Mesothelial cell of epicardium (in vitro differentiated cells): ENCODE measurements at places on chromosomes 16 and 17. TPM values are rescaled to one million over a fixed set of nuclear protein-coding genes. Genes with fewer than 3 reads are reported as not detected.

C1QL1 gene
- 2.2 to 3.1 TPM (median 3.0 TPM) in 3 replicates for total RNA-seq

RNF222 gene
- total RNA-seq, result not detected in 3 replicates

EIF3CL gene
- total RNA-seq, result 73.8 to 99.7 TPM (median 91.5 TPM) in 3 replicates

PER1 gene
- 55.2 to 70.2 TPM (median 58.0 TPM) in 3 replicates for total RNA-seq

KRT40 gene
- total RNA-seq, result 0.16 TPM in 1 of 3 replicates, not detected in the others

MT1A gene
- not detected in 3 replicates for total RNA-seq

FOXC2 gene
- total RNA-seq, result 10.4 to 12.3 TPM (median 11.7 TPM) in 3 replicates

PITPNM3 gene
- total RNA-seq, result 1.9 to 2.4 TPM (median 2.3 TPM) in 3 replicates

GRCh38 chr16:61929776-61930175 is 106.5 kb downstream of the CDH8 start:
- no peak for DNase-seq

- no peak for DNase-seq
Observed at GRCh38 chr17:41538565-41538991, 10.5 kb upstream of the KRT19 start.

- no peak for DNase-seq
Observed at GRCh38 chr17:50825188-50825587, 10.2 kb upstream of the WFIKKN2 start.

GRCh38 chr17:75889454-75889853 is 7.3 kb downstream of the TRIM65 start:
- no peak for DNase-seq

DNA sequence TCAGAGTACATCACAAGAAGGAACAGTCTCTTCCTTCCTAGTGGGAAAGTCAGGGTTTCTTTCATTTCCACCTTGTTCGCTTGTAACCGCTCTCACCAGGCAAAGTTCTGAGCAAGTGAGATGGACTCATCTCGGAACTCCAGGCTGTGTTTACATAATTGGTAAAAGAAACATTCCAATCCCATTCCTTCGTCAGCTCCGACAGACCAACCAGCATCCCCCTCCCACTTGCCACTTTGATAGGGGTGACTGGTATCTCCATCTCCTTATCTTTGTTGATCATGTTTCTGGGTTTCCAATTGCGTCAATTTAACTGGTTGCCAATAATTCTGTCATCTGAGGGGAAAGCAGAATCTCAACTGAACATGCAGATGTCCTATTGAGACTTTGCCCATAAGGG is 36.8 kb upstream of the LYRM9 start:
- DNase-seq, result no peak

DNA sequence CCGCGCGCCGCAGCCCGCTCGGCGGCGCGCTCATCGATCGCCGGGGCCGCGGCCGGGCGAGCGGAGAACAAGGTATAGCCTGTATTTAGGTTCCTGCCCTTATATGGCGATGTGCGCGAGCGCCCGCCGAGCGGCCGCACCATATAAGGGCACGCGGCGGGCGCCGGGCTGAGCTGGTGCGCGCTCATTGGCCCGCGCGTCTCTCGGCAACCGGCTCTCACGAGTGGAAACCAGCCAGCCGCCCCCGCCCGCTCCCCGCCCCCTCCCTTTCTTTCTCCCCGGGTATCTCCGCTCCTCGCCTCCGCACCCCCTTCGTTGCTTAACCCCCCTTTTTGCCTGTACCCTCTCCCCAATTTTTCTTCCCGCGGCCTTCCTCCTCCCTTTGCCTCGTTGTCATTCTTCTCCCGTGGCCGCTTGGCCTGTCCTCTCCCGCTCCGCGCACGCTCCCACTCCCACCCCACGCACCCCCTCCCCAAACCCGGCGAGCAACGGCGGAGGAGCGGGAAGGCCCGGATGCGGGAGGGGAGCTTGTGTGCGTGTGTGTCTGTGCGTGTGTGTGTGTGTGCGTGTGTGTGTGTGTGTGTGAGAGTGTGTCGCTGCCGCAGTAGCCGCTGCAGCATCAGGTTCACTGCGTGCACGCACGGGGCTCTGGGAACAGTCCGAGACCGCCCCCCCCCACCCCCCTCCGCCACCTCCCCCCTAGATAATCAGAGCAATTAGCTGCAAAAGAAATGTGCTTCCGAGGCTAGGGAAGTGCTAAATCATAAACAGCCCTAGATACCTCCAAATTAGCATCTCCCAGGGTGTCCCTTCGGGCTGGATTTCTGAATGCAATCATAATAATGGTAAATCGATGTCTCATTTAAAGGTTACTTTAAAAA is 13.5 kb upstream of the CBX8 start:
- peak; percentile 83 for DNase-seq

DNA sequence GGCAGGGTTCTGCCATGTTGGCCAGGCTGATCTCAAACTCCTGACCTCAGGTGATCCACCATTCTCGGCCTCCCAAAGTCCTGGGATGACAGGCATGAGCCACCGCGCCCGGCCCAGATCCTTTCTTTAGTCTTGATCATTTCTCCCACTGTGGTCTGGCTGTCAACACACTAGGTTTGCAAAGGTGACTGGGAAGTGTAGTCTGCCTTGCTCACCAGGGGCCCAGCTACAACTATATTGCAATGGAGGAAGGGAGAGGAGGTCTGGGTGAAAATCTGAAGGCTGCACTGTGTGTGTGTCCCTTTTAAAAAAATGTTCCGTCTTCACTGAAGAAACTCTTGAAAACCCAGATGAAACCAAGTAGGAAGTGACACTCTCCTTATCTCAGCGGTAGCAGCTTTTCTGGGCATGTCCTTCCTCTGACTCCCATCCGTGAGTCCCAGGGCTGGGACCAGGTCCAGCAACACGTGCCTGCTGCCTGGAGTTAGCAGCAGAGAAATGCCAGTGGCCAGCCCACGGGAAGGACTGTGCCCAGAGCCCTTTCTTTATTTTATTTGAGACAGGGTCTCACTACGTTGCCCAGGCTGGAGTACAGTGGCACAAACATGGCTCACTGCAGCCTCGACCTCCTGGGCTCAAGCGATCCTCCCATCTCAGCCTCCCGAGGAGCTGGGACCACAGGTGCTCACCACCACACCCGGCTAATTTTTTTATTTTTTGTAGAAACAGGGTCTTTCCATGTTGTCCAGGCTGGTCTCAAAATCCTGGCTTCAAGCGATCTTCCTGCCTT is 17.8 kb upstream of the KIF19 start:
- no peak for DNase-seq

- DNase-seq, result no peak
Observed at GRCh38 chr17:77461277-77462057, 320.7 kb downstream of the SEC14L1 start.

- DNase-seq, result no peak
Observed at GRCh38 chr17:80703142-80703478, 158.5 kb downstream of the RPTOR start.

DNA sequence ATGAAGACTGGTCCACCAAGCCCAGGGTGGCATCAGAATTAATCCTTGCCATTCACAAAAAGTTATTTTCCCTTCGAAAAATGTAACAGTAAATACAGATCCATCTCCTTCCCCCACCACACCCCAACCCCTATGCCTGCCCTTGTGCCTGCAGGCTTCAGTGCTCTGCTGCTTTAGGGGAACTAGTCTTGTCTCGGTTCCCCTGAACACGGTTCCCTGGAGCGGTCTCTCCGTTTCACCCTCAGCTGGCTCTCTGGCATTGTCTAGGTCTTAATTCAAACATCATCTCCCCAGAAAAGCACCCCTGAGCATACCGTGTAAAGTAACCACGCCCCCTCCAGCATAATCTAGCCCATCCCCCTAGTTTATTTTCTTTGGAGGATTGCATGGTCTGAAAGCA is 25.8 kb downstream of the EMP2 start:
- DNase-seq, result no peak

- DNase-seq, result no peak
Observed at GRCh38 chr17:38994026-38994425, 26.8 kb upstream of the FBXO47 start.

DNA sequence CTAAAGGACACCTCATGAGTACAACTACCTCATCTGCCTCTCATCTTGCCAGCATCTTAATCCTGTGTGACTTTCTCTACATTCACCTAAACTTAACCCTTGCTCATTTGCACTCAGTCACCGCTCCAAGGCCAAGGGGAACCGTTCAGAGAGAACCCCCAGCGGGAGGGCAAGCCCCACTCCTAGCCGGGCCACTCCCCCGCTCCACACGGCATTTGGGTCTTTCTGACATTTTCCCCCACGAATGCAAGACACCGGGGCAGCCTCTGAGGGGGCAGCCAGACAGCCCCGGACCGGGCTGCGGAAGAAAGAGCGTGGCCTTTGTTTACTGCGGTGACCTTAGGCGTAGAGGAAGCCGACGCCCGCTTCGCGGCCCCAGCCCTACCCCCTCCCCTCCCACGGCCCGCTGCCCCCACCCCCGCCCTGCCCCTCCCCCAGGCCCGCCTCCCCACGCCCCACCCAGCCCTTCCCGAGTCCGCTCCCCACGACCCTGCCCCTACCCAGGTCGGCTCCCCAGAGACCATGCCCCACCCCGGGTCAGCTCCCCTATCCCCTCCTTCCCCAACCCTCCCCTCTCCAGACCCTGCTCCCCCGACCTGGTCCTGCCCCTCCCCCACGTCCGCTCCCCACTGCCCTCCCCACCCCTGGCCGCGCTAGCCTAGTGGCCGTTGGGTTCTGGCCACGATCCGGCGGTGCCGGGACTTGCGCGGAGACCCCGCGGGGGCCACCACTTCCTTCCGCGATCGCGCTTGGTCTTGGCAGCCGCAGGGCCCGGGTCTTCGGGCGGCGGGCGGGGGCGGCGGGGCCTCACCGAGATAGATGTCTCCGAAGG is 789 bp downstream of the CSNK1D start:
- DNase-seq, result no peak

DNA sequence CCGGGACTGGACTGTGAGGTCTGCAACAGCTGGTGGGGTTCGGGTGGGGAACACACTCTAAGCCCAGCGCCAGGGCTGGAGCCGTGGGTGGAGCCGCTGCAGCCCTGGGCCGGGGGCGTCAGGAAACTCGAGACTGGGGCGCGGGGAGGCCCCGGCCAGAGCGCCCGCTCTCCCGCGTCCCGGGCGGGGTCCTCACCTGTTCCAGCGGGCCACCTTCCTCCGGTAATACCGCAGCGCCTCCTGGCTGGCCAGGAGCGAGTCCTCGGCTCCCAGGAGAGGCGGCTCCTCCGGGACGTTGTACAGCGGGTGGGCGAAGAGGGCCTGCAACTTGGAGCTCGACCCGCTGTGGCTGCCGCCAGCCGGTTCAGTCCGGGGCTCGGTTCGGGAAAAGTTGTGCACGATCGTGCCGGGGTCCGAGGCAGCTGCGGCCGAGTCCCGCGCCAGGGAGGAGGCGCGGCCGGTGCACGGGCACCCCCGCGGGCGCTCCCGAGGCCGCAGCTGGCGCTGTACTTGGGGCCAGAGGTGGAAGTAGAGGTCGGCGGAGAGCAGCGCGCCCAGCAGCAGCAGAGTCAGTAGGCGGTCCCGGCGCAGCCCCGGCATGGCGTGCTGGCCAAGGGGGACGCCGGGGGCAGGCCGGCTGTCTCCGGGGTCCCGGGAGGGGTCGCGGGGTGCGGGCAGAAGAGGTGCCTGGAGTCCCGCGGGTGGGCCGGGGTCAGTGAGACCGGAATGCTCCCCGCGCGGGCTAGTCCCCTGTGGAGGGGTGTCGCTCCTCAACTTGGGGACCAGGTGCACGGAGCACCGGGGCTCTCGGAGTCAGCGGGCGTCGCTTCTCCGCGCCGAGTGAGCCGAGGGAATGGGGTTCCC is 868 bp downstream of the FAM20A start:
- DNase-seq, result peak; percentile 37

DNA sequence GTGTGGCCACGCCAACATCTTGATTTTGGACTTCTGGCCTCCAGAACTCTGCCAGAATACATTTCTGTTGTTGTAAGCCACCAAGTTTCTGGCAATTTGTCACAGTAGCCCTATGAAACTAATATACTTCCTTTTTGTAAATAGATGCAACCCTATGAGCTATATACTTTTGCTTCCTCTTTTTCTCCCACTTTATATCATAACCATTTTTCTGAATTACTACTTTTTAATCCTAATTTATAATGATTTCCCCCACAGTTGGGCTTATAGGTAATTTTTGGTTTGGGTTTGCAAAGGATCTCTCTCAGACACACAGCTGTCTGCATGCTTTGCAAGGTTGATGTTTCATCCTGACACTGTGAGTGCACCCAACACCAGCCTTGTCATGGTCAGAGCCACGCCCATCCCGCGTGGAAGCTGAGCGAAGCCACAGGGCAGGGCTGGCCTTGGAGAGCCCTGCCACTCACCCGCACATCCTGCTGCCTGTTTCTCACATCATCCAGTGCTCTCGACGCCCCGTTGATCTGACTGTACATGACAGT is 5.8 kb downstream of the TRIM25 start:
- DNase-seq, result no peak

DNA sequence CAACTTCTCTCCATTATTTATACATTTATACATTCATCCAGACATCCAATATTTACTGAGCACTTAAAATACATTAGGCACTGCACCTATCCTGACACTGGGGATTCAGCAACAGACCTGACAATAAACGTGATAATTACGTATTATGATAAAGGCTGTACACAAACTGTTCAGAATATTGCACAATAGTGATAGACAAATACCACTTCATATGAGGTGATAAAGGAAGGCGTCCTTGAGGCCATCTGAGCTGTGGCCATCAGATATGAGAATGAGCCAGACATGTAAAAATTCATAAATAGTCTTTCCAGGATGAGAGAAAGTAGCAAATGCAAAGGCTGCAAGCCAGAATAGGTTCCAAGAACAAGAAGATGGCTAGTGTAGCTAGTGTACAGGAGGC is 8.6 kb downstream of the USP32 start:
- no peak for DNase-seq

DNA sequence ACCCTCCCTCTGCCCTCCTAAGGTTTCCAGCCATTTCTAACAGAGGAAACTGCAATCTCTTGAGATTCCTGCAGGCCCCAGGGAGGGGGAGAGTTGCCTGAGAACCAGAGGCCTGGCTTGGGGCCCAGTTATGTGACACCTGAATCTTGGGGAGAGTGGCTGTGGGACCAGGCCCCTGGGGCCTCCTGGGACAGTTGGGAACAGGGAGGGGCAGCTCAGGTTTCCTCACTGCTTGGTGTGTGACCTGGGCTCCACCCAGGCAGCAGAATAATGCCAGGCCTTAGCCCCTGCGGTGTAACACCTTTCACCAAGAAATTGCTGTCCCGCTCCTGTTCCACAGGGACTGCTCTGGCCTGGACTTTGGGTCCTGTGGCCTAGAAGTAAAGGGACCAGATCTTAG is 44.3 kb upstream of the CRHR1 start:
- no peak for DNase-seq

DNA sequence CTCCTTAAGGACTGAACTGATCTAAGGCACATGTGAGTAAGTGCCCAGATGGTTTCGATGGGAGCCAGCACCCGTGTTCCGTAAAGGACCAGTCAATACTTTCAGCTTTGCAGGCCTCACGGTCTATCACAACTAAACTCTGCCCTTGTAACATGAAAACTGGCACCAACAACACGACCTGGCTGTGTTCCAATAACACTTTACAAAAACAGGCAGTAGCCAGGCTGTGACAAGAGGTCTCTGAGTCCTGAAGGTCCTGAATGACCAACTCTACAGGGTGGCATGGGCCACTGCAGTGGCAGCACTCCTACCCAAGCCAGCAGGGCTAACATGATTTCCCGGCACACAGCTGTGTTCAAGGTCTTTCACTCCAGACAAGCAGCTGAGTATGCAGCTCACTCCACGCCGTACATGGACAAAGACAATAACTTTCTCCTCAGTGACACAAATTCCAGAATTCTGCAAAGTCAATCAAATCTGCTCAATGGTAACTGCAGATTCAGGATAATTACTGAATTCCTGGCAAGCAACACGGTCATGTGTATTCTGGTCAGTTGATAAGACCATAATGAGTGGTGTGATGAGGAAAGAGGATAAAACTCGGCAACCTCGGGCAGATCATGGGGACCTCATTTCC is 15.3 kb downstream of the NPLOC4 start:
- no peak for DNase-seq
